ENCODE measurements at places on chromosomes 16 and 17. TPM values are rescaled to one million over a fixed set of nuclear protein-coding genes. Genes with fewer than 3 reads are reported as not detected.

The TBC1D3I gene
- total RNA-seq = not detected

The DNAAF1 gene
- 0.33 TPM for total RNA-seq

The OR2C1 gene
- total RNA-seq = 0.99 TPM

The NPIPB5 gene
- total RNA-seq = 324 TPM

The KRTAP2-2 gene
- total RNA-seq = not detected

The ZP2 gene
- 0.33 TPM for total RNA-seq

The TEX14 gene
- 0.71 TPM for total RNA-seq

The DPEP3 gene
- not detected for total RNA-seq

The SMG1 gene
- 146 TPM for total RNA-seq

The GAST gene
- not detected for total RNA-seq

The DNAJA3 gene
- 45.1 TPM for total RNA-seq

The CEMP1 gene
- total RNA-seq = not detected

The RABEP2 gene
- total RNA-seq = 41.0 TPM

The KRTAP4-5 gene
- not detected for total RNA-seq

The EPN2 gene
- total RNA-seq = 58.2 TPM

The ZNF469 gene
- total RNA-seq = 11.7 TPM

The SPIRE2 gene
- total RNA-seq = 16.1 TPM

The MPP2 gene
- 24.1 TPM for total RNA-seq

The VMO1 gene
- 2.3 TPM for total RNA-seq

The CACNG5 gene
- 64.4 TPM for total RNA-seq

The GPRC5B gene
- 57.1 TPM for total RNA-seq

The GNG13 gene
- total RNA-seq = 3.8 TPM

The TMC7 gene
- total RNA-seq = 3.1 TPM

The PIPOX gene
- total RNA-seq = 5.3 TPM

The DHRS7C gene
- total RNA-seq = 1.7 TPM

The GPR142 gene
- total RNA-seq = 0.44 TPM

The CACNA1H gene
- 26.6 TPM for total RNA-seq

The ADAMTS18 gene
- 49.5 TPM for total RNA-seq

The ITGAD gene
- not detected for total RNA-seq

The CCL17 gene
- not detected for total RNA-seq

The KCNH6 gene
- 24.6 TPM for total RNA-seq

The SHISA9 gene
- total RNA-seq = 2.7 TPM

The PHOSPHO1 gene
- total RNA-seq = 6.4 TPM

The FBXL19 gene
- 23.4 TPM for total RNA-seq

The HOXB4 gene
- total RNA-seq = not detected

The KRTAP16-1 gene
- total RNA-seq = not detected

The TBC1D3D gene
- 5.3 TPM for total RNA-seq

The BICDL2 gene
- total RNA-seq = 3.1 TPM

The CES5A gene
- not detected for total RNA-seq

The CYLD gene
- 79.1 TPM for total RNA-seq

The CTRB2 gene
- total RNA-seq = not detected

The NUP85 gene
- 43.7 TPM for total RNA-seq

The TBC1D3E gene
- total RNA-seq = not detected

The TBC1D28 gene
- not detected for total RNA-seq

The CORO7 gene
- total RNA-seq = 42.5 TPM

The CIBAR2 gene
- total RNA-seq = 0.77 TPM

The GNGT2 gene
- 134 TPM for total RNA-seq

The CCL14 gene
- 0.60 TPM for total RNA-seq

The AHSP gene
- 21.1 TPM for total RNA-seq

The NDRG4 gene
- total RNA-seq = 103 TPM

The KRTAP9-4 gene
- total RNA-seq = not detected

The KRTAP4-6 gene
- not detected for total RNA-seq

The KRTAP4-3 gene
- total RNA-seq = not detected

The NPIPA8 gene
- total RNA-seq = 76.3 TPM

The ASPA gene
- 5.4 TPM for total RNA-seq
